ENCODE measurements at places on chromosomes 2 and 18. TPM values are rescaled to one million over a fixed set of nuclear protein-coding genes. Genes with fewer than 3 reads are reported as not detected.

R3HDM1 gene
- total RNA-seq, result 11.7 TPM

MROH2A gene
- total RNA-seq, result not detected

CFAP65 gene
- not detected for total RNA-seq

ELOA2 gene
- total RNA-seq, result not detected

TTL gene
- 53.9 TPM for total RNA-seq

FAM237A gene
- not detected for total RNA-seq

CHRNG gene
- 0.83 TPM for total RNA-seq

TUBB8B gene
- not detected for total RNA-seq

- DNase-seq, result peak; percentile 46
Observed at GRCh38 chr2:234705108-234705507, 208.2 kb upstream of the ARL4C start.

GRCh38 chr2:37881397-37881796 lies 43.7 kb upstream of the RMDN2 start:
- DNase-seq, result no peak

GRCh38 chr2:86414996-86415395 lies 26.2 kb upstream of the KDM3A start:
- DNase-seq, result peak; percentile 69

DNA sequence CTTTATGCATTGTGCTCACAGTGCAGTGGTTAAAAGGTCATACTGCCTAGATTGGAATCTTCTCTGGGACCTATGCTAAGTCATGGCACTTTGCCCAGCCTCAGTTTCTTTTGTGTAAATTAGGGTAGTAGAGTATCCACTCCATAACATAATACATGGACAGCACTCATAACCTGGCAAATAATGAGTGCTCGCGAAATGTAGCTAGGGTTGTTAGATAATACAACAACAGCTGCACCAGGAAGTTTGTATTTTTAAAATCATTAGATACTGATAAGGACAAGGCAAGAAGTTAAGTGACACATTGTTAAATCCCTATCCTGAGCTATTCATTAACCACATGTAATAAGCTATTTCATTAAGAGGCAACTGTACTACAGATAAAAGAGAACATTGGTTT lies 13.8 kb upstream of the PLA2R1 start:
- peak; percentile 31 for DNase-seq

GRCh38 chr18:21680161-21680560 lies 24.4 kb downstream of the ABHD3 start:
- no peak for DNase-seq

GRCh38 chr2:28391564-28392296 lies 928 bp upstream of the FOSL2 start:
- peak; percentile 94 for DNase-seq

DNA sequence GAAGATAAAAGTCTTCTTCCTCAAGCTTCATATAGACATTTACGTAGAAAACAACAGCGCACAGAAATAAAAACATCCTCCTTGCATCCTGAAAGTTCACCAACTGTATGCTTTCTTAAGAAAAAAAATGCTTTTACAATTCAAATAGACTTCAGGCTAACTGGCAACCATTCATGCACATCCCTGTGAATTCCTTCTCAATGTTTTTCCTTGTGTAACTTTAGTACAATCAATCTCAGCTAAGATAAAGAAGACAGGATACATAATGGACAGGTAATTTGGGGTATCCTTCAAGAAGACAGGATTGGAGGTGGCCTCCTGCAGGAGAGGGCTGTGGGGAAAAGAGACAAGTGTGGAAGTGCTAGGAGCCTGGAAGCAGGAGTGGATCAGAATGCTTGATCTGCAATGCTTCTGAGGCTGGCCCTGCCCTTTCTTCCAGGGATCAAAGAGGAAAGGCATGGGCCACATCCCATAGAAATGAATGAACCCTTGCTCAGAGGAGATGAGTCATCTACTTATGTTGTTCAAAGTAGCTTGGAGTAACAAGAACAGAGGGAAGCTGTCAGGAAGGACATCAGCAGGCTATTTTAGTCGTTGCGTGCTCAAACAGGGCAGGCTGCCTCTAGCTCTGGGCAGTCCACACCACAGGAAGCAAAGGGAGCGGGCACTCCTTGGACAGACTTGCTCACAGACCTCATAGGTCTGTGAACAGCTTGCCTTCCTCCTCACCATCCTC lies 126.6 kb downstream of the TMEM131 start:
- peak; percentile 99 for DNase-seq

- no peak for DNase-seq
Observed at GRCh38 chr2:197208024-197208423, 102.6 kb downstream of the ANKRD44 start.

DNA sequence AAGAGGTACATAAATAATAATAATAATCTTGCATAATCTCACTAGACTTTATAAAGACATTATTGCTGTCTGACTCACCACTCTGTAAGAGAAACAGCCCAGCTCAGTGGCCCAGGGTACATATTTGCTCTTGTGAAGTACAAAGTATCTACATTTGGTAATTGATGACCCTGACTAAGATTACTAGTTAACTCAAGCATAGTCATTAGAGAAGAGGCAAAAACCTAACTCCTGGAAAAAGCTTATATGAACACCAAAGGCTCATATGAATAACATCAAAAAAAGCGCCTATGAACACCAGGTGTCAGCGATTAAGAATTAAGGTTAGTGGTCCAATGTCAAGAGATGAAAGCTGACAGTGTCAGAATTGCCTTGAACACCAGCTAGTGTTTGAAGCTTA lies 38.4 kb downstream of the RAD51AP2 start:
- peak; percentile 49 for DNase-seq

- DNase-seq, result peak; percentile 80
Observed at GRCh38 chr2:5695654-5696403, 3.6 kb downstream of the SOX11 start.

- peak; percentile 58 for DNase-seq
Observed at GRCh38 chr18:44679914-44680272, 795 bp upstream of the SETBP1 start.

DNA sequence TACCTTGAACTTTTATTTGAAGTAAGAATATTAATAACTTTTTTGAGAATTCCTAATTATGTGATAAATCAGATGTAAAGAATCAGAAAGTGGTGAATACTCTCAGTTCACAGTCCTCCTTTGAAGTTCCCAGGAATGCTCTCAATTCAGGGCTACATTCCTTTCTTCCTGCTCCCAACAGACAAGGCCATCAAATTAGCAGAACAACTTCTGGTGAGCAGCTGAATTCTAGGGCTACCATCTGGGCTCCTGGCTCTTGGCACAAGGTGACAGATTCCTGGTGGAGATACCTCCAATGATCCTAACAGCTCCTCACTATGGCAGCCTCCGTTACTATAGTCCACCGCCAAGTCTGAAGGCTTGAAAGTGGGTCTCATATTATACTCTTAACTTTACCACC lies 37.8 kb upstream of the OLA1 start:
- no peak for DNase-seq

GRCh38 chr2:88171966-88172365 lies 1.8 kb downstream of the THNSL2 start:
- no peak for DNase-seq

DNA sequence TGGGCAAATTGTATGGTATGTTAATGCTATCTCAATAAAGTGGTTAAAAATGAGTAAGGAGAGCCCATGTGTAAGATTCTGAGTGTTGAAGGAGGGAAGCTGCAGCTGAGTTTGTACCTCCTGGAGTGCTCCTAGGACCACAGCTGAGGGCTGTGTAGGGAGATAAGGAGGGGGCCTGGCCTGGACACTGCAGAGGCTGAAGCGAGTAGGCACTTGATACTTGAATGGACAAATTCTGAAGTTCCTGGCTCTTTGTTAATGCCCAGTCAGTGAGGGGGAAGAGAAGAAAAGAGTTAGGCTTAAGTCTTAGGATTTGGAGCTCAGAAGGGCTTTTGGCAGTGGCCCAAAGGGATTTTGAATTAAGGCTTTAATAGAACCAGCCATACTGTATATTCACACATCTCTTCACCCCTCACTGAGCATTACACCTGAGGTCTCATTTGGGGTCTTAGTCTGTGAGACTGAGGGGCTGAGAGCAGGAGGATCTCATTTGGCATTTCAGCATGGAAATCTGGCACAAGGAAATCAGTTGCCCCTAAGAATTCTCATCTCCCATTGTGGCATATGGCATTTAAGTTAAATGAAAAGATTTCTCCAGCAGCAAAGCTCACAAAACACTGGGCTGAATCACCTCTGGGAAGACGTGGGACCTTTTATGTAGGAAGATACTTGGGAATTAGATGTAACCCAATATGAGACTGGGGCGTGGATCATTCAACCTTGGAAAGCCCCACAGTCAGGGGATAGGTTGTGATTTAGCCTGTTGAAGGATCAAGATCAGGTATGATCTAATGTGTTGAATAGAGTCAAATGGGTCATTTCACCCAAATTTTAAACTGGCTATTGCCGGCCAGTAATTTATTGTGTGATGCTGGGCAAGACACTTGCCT lies 46.8 kb downstream of the LIPG start:
- no peak for DNase-seq

DNA sequence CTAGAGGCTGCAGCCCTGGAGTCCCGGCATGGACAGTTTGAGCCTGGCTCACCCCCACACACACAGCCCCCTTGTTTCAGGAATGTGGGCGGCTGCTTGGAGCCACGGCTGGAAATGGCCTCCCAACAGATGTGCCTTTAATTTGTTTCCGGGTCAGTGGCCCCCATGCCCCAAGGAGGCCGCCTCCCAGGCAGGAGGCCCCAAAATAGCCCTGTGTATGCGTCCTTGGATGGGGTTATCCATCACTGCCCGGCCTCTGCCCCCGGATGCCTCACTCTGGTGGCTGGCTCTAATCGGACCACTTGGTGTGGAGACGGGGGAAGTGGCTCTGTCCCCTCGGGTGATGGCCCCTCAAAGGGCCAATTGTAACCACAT lies 151.9 kb upstream of the MYCN start:
- no peak for DNase-seq

DNA sequence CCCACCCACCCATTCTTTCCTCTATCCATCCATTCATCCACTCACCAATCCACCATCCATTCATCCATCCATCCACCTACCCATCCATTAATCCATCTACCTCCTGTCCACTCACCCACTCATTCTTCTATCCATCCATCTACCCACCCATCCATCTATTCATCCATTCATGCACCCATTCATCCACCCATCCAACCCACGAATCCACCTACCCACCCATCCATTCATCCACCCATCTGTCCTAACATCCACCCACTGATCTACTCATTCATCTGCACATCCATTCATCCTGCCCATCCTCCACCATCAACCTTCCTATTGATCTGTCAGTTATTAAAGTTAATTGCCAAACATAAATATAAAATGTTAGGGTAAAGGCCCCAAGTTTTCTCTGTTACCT lies 25.6 kb downstream of the LDLRAD4 start:
- DNase-seq, result no peak

DNA sequence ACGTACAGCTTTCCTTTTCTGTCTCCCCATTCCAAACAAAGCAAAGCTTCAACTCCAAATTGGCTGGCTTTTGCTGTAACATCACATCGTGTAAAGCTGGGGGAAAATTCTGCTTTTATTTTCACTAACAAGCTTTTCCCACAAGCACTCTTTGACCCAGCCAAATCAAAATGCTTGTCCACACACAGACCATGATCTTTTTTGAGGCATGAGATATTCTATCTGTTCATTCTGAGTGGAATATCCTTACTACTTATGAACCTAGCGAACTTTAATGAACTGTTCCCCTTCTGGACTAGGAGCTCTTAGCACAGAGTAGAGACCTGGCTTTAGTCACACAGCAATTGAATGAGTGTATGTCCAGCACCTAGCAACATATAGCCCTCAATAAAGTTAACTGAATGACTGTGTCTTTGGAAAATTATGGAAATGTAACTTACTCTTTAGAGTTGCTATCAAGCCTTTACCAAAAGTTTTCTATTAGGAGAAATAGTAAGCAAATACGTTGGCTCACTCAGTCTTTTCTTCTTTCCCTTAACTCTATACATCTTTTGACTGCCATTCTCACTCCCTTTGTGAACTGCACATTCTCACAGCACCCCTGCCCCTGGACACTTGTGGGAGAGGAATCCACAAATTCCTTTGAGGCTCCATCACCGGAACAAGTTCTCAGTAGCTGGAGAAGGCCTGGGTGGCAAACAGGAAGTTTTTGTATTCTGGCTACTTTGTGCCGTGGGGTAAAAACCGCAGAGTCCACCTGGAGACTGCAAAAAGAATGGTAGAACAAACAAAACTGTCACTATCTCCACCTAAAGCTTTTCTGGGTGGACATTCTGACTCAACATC lies 1.3 kb upstream of the UBE2E3 start:
- DNase-seq, result peak; percentile 75

- peak; percentile 52 for DNase-seq
Observed at GRCh38 chr2:37085731-37086147, 1.4 kb downstream of the GPATCH11 start.

GRCh38 chr2:28620291-28620793 lies 124.5 kb downstream of the PLB1 start:
- DNase-seq, result no peak

DNA sequence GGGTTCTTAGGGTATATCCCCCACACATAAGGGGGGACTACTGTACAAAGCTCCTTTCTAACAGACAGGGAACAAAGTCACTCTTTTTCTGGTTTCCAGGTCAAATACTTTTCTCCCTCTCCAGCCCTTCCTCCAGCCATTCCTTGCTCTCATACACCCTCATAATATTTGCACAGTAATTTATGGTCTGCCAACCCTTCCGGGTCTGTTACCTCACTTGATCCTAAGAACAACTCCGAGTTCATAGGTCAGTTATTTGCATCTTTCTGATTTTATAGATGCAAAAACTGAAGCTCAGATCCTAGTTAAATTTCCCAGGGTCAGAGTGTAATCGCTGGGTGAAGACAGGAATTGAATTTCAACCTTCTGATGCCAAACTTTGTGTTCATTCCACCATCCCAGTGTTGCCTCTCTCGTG lies 14.8 kb upstream of the MATN3 start:
- DNase-seq, result no peak

DNA sequence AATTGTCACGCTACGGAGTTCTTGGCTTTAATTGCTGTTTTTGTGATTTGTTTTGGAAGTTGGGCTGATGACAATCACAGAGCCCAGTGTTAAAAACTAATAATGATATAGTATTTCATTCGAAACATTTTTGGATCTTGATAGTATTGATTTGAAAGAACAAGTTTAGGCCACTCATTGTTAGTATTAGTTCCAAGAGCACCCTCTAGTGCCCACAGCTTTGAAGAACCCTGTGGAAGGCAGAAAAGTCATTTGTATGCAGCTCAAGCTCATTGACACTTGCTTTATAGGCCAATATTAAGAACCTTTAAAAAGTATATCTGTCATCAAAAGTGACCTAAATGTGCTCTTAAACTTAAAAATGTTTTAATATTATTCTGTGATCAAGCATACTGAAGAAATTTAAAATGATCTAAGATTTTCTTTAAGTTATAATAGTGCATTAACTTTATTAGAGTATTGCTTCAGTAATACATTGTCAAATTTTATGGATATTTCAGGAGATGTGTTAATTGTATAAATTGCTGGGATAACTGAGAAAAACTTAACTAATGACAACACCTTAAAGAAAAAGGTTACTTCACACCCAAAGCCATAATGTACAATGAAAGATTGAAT lies 191.0 kb downstream of the GRB14 start:
- peak; percentile 35 for DNase-seq

DNA sequence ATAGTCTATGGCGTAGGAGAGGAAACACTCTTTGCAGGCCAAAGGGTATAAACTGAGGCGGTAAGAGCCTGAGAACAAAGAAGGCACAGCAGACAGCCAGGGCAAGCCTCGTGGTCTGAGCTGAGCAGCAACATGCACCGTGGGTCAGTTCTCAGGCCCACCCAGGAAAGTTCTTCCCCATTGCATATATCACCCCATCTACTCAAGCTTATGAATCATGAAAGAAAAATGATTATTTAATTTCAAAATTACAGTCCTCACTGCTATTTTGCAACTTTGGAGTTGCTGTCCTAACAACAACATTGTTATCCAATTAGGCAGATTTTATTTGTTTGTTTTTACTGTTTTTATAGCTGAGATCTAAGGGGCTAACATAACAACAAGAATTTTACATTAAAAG lies 54.7 kb upstream of the RIOK3 start:
- DNase-seq, result peak; percentile 55

Measured in LHCN-M2 (cell line).